Neural crest cell (in vitro differentiated cells): ENCODE measurements at places on chromosomes 12 and 14.

DNA sequence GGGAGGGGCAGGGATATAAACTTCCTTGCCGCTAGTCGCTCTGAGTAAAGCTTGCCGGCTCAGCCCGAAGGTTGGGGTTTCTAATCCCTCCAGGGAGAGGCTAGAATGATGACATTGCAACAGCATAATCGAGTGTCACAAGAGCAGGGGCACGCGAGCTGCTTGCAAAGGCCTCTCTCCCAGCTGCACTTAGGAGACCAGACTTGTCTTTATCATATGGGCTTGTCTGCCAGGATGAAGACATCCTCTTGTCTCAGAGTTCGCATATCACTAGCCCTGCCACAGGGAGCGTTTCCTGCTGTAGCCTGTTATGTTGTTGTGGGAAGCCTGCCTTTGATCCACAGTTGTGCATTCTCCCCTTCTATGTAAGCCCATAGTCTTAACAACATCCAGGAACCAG is 180.0 kb downstream of the ESR2 start:
- no peak overlapping the region for H3K27ac ChIP-seq
- no peaks in the 10 kb centered on the region for H3K27me3 ChIP-seq
- no peaks in the 10 kb centered on the region for H3K4me1 ChIP-seq
- H3K36me3 ChIP-seq = peaks cover 3% of the 10 kb centered on the region
- no peak for DNase-seq
- no peak overlapping the region for H3K4me3 ChIP-seq

- peaks cover 81% of the 10 kb centered on the region for H3K27me3 ChIP-seq
- H3K36me3 ChIP-seq = no peaks in the 10 kb centered on the region
- peaks cover 26% of the 10 kb centered on the region for H3K4me1 ChIP-seq
- peak overlapping the region; percentile 22 for H3K4me3 ChIP-seq
Observed at GRCh38 chr12:49348781-49349180, 2.1 kb downstream of the DNAJC22 start.

GRCh38 chr12:127125607-127126259 is 1141.2 kb upstream of the TMEM132C start:
- no peaks in the 10 kb centered on the region for H3K27me3 ChIP-seq
- H3K4me3 ChIP-seq = no peak overlapping the region
- H3K4me1 ChIP-seq = no peaks in the 10 kb centered on the region
- DNase-seq = no peak
- no peaks in the 10 kb centered on the region for H3K36me3 ChIP-seq
- H3K27ac ChIP-seq = no peak overlapping the region

DNA sequence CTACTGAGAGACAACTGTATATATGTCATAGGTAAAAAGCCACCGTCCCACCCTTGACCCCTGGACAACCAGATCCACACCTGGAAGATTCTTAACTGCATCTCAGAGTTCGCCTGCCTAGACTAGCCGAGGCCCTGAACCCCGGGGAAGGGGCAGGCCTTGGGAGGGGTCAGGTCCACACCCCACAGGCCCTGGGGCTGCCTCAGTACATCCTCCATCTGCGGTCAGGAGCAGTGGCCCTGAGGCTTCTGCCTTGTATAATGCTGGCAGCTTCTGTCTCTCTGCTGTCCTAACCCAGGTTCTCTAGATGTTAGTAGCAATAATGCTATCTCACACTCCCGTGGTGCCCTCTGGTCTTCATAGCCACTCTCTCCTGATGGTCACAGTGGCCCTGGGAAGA is 36.8 kb downstream of the JDP2 start:
- no peaks in the 10 kb centered on the region for H3K36me3 ChIP-seq
- no peak overlapping the region for H3K27ac ChIP-seq
- H3K27me3 ChIP-seq = no peaks in the 10 kb centered on the region
- DNase-seq = no peak

GRCh38 chr14:104107101-104107581 is 21.6 kb downstream of the ASPG start:
- peaks cover 3% of the 10 kb centered on the region for H3K27me3 ChIP-seq
- no peaks in the 10 kb centered on the region for H3K36me3 ChIP-seq

- no peak for DNase-seq
- H3K27ac ChIP-seq = no peak overlapping the region
- peaks cover 4% of the 10 kb centered on the region for H3K36me3 ChIP-seq
- H3K4me3 ChIP-seq = no peak overlapping the region
Observed at GRCh38 chr14:51490205-51490604, 161.5 kb upstream of the FRMD6 start.

DNA sequence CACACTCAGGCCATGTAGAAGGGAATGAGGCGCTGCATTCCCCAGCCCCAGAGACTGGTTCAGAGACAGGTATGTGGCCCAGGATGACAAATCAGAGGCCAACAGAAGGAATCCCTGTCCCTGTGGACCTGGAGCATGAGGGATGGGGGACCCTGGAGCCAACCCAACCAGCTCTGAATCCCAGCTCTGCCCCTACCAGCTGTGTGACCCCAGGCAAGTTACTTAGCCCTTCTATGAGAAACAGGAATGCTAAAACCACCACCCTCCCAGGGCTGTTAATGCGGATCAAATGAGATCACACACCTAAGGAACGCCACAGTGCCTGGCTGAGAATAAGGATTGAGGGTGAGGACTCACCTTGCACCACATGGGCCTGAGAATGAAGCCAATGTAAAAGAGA is 15.6 kb downstream of the ITPK1 start:
- DNase-seq = no peak
- H3K36me3 ChIP-seq = no peaks in the 10 kb centered on the region
- H3K27ac ChIP-seq = peak overlapping the region; percentile 43
- peaks cover 23% of the 10 kb centered on the region for H3K4me1 ChIP-seq

- no peak overlapping the region for H3K4me3 ChIP-seq
- H3K27ac ChIP-seq = no peak overlapping the region
- H3K36me3 ChIP-seq = no peaks in the 10 kb centered on the region
- no peak for DNase-seq
Observed at GRCh38 chr12:68866950-68867349, 59.0 kb downstream of the MDM2 start.

GRCh38 chr12:88944397-88944796 is 364.1 kb upstream of the KITLG start:
- H3K4me3 ChIP-seq = no peak overlapping the region
- H3K4me1 ChIP-seq = peaks cover 17% of the 10 kb centered on the region
- no peak overlapping the region for H3K27ac ChIP-seq
- H3K36me3 ChIP-seq = no peaks in the 10 kb centered on the region

DNA sequence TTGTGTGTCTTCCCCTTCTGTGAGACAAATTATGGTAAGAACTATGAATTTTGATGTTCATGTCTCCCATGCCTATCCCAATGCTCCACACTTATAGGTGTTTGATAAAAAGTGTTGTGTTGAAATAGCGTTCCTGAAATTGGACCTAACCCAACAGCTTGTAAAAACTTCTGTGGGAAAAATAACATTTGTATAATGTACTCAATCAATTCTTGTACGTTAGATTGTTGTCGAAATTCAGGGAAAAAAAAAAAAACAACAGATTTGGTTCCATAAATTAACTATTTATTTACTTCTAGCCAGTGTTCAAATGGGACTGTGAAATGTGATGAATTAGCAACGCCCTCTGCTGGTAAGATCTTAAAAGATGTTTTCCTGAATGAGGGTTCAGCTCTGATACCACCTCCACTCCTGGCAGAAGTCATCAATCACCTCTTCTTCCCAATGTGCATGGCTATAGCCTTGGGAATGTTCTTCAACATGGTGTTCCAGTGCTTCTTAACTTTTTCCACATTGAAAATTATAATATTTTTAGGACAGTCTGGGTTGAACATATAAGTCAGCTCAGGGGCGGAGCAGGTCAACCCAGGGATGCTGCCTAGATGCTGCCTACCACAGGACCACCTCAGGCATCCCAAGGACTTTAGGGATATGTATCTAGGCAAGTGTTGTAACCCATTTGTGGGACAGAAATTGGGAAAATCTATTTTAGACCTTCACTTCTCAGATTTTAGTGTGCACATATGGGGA is 170.6 kb downstream of the OTOGL start:
- H3K4me3 ChIP-seq = no peak overlapping the region
- H3K4me1 ChIP-seq = peaks cover 4% of the 10 kb centered on the region
- H3K36me3 ChIP-seq = no peaks in the 10 kb centered on the region
- peak; percentile 14 for DNase-seq

GRCh38 chr12:115941362-115941761 is 336.1 kb downstream of the MED13L start:
- H3K36me3 ChIP-seq = peaks cover 8% of the 10 kb centered on the region
- H3K4me1 ChIP-seq = peaks cover 9% of the 10 kb centered on the region
- H3K27me3 ChIP-seq = no peaks in the 10 kb centered on the region
- no peak overlapping the region for H3K4me3 ChIP-seq

DNA sequence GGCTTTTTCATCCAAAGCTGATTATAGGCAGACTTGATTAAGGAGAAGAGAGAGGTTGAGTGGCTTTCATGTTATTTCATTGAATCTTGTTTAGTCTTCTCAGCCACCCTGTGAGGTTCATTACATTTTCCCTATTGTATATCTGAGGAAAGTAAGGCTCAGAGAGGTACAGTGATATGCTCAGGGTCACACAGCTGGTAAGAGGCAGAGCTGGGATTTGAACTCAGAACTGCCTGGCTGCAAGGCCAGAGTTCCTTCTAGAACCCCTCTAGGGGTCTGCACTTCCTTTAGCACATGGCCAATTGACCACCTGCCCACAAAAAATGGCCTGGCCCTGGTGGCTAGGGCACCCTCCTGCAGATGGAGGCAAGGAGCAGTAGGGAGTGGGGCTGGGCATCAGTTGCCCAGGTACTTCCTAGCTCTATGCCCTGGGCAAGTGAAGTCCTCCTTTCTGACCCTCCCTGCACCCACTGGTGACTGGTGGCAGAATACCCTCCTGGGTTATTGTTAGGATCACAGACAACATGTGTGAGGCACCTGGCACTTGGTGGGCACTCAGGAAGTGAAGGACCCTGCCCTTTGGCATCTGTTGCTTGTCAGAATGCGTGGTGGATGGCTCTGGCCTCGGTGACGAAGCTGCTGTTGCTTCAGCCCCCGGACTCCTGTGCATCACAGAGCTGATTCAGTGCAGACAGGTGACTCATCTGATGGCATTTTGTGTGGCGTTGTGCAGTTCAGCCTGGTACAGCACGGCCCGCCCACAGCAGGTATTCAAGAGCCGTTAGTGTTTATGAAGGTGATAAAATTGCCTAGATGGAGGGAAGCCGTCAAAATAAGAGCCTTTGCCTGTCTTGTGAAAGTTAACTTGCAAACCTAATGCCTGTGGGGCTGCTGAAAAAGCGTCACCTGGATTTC is 115.8 kb downstream of the SLC25A47 start:
- no peaks in the 10 kb centered on the region for H3K36me3 ChIP-seq
- H3K27ac ChIP-seq = no peak overlapping the region
- H3K4me3 ChIP-seq = no peak overlapping the region
- H3K4me1 ChIP-seq = peaks cover 42% of the 10 kb centered on the region
- no peaks in the 10 kb centered on the region for H3K27me3 ChIP-seq

GRCh38 chr14:75969126-75969525 is 12.7 kb downstream of the TGFB3 start:
- H3K36me3 ChIP-seq = peaks cover 7% of the 10 kb centered on the region
- H3K4me1 ChIP-seq = peaks cover 6% of the 10 kb centered on the region

GRCh38 chr14:64971943-64972791 is at the start of gene RAB15:
TSS of gene RAB15 (minus strand) at chr14:64972336. CDS start at chr14:64972076, 260 bp downstream.
- H3K4me3 ChIP-seq = peak within 1 kb of the TSS; percentile 90
- no peak within 1 kb of the TSS for H3K27ac ChIP-seq
- H3K27me3 ChIP-seq = peaks cover 26% of the 10 kb centered on the region
- peak; percentile 43 for DNase-seq
- H3K36me3 ChIP-seq = no peaks in the 10 kb centered on the region

GRCh38 chr12:11164384-11164783 is 6.6 kb upstream of the SMIM10L1 start:
- no peak for DNase-seq
- H3K4me1 ChIP-seq = peaks cover 23% of the 10 kb centered on the region
- peaks cover 16% of the 10 kb centered on the region for H3K36me3 ChIP-seq
- no peak overlapping the region for H3K27ac ChIP-seq

DNA sequence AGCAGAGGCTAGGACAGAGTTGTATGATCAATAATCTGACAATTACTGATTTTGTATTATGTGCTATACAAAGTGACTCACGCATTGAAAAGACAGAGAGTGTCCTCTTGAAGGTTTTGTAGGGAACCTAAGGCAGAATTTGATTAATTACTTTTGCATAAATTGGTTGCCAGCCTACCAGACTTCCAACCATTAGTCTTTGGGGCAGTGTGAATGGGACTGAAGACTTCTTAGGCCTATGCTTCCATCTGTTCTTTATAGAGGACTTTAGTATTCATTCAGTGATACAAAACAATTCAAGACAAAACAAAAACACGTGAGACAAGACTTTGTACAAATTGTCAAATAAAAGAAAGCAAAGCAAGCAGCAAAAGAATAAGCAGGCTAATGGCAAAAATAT is 46.5 kb downstream of the ATL1 start:
- H3K27me3 ChIP-seq = no peaks in the 10 kb centered on the region
- H3K4me3 ChIP-seq = no peak overlapping the region
- H3K27ac ChIP-seq = no peak overlapping the region
- peaks cover 16% of the 10 kb centered on the region for H3K4me1 ChIP-seq
- peaks cover 4% of the 10 kb centered on the region for H3K36me3 ChIP-seq
